RPMI7951 (cell line): ENCODE measurements at places on chromosomes 7 and 10.

DNA sequence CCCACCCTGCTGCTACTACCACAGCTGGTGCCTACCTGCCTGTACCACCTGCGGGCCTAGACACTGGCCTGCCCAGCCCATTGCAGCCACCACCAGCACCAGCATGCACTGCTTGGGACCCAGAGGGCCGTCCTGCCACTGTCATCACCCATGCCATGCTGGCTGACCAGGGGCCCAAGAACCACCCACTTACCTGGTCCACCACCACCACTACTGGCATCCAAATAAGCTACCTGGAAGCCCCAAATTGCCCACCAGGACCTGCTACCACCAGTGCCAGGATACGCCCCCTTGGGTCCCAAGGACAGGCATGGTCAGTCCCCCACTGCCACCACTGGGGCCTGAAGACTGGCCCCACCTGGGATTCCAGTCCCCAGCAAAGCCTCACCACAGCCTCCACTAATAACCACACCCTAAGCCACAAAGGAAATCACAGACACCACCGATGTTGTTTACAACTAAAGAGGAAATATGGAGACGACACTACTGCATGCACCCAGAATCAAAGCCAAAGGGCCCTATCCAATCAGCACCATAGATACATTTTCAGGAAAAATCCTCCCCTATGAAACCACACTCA lies 70.5 kb upstream of the DIP2C start:
- DNase-seq = no peak

GRCh38 chr7:4174016-4174415 lies 508.1 kb upstream of the FOXK1 start:
- DNase-seq = no peak

DNA sequence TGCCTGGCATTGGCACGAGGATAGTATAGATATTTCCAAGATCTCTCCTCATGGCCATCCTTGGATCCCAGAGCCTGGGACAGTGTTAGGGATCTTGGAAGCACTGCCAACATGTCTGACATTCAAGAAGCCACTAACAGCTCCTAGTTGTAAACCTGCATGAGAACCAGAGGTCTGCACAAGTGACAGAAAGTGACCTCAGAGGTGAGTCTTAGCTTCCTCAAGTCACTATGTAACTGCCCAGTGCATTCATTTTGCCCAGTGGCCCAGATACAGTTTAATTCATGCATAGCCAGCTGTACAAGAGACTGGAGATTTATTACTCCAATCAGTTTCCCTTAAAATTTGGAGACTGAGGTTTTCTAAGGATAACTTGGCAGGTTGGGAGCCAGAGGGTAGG lies 16.7 kb downstream of the SUGCT start:
- DNase-seq = no peak

- peak; percentile 69 for DNase-seq
Observed at GRCh38 chr10:3750006-3750816, 34.8 kb downstream of the KLF6 start.

DNA sequence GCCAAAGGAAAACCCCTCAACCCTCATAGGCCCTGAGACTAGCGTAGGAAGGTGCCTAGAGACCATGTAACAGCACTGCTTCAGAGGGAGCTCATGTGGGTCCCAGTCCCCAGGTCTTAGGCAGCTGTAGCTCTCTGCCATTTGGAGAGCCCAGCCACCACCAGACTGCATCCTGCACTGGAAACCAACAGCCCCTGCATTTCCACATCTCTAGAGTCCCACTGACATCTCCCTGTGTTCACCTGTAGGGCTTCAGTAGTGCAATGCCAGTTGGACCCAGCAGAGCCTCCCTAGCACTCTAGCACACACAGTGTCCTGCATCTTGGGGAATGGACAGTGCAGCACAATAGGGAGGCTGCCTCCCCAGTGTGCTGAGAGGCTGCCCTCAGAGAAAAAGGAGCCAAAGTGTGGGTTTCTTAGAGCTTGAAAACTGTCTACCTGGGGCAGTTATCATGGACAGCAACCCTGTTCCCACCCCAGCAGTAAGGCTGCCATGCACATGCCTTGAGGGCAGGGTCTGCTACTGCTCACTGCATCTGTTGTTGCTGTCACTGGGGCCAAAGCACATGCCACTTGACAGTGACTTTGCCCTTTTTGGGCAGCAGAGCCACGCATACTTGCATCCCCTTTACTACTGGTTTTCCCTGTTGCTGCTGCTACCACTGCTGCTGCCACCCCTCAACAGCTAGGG lies 46.7 kb upstream of the ANTXRL start:
- DNase-seq = no peak

- DNase-seq = no peak
Observed at GRCh38 chr7:128003787-128004186, 27.4 kb downstream of the LRRC4 start.

DNA sequence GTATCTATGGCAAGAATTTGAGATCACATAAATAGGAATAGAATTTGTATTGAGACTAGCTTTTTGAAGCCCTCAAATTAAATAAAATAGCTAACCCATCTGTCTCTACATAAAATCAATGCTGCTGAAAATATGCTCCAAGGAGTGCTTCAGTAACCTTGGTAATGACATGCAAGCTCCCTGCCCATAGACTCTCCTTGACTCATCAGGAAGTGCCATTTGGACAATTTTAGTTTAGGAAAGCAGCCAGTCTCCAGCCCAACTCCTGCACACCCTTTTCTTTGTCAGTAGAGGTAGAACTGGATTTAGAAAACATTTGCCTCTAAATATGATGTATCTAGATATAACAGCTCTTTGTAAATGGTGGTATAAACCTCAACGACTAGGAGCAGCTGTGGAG lies 69.9 kb upstream of the PTPRZ1 start:
- peak; percentile 15 for DNase-seq

DNA sequence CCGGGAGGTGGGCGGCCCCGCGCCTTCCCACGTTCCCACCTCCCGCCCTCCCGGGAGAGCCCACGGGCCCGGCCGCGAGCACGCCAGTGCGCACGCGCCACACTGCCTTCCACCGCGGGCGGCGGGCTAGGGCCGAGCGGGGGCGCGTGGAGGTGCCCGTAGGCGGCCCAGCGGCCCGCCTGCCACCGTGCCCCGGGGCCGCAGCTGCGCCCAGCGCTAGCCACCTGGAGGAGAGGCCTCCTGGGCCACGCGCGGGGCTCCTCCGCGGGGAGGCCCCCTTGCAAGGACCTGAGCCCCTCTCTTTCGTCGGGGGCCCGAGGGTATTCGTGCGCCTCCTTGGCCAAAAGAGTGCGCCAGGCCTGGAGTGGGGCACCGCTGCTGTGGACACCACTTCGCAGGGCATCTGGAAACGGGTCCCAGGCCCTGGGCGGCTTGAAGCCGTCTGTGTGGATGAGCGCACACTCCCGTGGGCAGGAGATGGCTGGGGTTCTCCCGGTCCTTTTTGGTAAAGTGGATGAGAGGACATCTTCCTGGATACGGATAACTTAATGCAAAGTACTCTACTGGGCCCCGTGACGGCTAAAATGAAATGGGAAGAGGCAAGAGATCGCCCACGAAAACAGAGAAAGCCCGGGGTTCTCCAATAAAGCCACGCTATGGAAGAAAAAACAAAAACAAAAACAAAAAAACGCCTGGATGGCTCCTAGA lies 9.0 kb upstream of the EBF3 start:
- DNase-seq = no peak

GRCh38 chr7:142557971-142558582 lies 191.2 kb upstream of the PRSS1 start:
- peak; percentile 80 for DNase-seq
